ENCODE measurements at places on chromosomes 5 and 9.

DNA sequence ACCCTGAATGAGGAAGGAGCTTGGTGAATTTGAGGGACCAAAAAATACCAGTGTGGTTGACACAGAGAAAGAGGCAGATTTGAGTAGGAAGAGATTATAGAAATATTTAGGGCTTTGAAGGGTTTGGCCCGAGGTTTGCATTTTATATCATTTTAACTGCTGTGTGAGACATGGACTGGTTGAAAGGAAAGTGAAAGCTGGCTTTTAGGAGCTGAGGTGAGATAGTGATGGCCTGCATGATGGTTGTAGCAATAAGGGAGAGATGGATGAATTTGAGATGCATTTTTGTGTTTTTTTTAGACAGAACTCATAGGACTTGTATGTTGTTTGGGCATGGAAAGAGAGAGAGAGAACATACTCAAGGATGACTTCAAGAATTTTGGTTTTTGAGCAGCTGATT, 21.7 kb downstream of the FER start:
- no peak for DNase-seq

GRCh38 chr9:121679901-121680635, 28.6 kb downstream of the DAB2IP start:
- DNase-seq: no peak

DNA sequence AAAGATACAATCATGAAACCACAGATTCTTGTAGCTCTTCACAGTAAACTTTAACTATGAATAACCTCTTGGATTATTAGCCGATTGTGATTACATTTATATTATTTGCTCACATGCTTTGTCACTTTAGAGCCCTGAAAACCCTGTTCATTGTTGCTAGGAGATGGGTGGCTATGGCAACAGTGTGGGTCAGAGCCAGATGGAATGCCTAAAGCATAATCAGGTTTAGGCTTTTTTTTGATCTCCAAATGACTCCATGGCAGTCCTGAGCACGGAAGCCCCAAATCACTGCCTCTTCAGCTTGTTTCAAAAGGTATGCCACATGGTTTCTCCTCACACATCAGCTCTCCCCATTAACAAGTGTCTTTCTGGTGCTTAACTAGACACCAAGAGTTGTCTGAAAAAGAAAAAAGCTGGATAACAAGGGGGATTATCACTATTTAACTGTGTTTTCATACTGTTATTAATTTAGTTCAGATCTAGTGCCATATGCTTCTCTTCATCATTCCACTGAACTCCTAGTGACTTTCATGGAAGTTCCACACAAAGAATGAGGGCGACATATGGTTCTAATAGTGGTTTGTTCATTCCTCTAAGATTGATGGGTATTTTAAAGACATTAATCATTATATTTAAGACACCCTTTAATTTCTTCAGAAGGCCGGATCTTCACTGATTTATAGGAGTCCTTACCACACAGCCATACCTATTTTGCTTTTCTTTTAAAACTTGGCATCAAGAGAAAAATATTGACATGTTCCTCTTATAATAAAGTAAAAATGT, 88.8 kb upstream of the PAM start:
- no peak for DNase-seq

- no peak for DNase-seq
Observed at GRCh38 chr9:109095321-109095720, 24.4 kb downstream of the TMEM245 start.

DNA sequence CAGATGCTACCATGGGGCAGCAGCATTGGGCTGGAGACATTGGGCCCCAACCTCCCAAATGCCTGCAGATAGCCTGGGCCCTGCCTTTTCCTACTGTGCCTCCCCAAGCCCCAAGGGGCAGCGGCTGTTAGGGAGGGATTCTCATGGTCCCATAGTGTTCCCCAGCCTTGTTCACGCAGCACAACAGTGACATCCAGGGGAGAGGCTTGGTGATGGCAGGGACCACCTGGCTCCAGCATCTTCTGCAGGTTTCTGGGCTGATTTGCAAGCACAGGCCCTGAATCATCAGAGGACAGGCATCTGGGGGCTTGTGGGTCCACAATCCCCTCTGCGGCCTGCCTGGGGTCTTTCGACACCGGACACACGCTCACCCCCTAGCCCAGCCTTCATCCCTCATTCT, 354.6 kb downstream of the SLIT3 start:
- no peak for DNase-seq

- DNase-seq: no peak
Observed at GRCh38 chr5:130893006-130893405, 272.1 kb downstream of the HINT1 start.

DNA sequence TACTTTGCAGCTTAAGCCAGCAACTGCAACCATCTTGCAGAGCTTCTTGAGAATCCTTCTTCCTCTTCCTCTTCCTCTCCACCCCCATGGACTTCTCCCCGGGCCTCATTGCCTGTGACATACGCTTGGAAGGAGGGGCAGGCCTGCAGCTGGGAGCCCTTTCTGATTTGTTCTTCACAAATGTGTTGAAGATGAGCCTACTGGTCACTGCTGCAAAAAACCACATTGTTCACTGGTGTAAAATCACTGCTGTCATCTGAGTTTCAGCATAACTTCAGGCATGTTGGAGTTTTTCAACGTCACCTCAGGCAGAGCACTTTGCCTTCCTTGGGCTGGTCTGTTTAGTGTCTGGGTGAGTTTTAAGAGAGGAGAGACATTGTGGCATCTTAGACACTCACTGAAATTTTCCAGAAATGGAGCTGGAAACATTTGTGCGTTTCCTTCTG, 7.9 kb downstream of the TJP2 start:
- DNase-seq: no peak

DNA sequence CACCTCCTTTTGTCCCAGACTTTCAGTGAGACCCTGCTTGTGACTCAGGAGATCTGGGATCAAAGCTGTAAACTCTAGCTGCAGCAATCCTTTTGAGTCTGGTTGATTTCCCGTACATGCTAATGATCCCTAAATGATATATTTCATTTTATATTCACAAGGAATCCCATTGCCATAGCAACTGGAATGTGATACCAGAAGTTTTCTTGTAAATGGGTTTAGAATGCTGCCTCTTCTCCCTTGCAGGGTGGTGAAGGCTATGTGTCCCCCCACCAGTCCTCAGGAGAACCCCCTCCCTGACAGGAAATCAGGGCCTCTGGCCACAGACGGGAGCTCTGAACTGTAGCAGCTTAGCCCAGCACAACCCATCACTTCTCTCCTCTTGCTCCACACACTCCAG, 215.0 kb downstream of the FSTL4 start:
- no peak for DNase-seq

- no peak for DNase-seq
Observed at GRCh38 chr5:160198841-160199409, 30.4 kb upstream of the FABP6 start.

DNA sequence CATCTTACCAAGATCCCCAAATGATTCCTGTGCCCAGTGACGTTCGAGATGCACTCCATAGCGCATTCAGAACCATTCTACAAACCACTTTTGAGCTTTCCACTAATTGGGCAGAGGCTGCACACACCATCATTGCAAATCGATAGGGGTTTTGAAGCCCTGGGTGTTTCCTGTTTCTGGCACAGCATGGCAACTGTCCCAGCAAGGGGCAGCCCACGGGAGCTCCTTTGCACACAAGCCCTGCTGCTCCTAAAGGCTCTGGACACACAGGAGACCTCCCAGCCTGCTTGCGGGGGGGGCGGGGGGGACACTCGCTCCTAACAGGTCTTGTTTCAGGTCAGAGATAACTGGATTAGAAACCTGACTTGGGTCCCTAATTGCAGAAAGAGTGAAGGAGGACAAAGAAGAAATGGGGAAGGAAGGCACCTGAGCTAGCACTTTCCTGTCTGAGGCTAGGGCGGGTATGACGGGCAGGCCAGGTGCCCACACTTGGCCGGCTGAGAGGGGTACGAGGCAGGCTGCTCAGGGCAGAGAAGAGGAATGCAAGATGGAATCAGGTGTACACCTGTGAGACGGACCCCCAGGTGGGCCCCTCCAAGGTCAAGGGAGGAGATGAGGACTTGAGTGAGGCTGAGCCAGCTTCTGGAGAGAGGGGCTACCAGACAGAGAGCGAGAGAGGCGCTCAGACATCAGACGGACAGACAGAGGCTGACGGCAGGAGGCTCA, 820 bp downstream of the FBP1 start:
- DNase-seq: no peak

DNA sequence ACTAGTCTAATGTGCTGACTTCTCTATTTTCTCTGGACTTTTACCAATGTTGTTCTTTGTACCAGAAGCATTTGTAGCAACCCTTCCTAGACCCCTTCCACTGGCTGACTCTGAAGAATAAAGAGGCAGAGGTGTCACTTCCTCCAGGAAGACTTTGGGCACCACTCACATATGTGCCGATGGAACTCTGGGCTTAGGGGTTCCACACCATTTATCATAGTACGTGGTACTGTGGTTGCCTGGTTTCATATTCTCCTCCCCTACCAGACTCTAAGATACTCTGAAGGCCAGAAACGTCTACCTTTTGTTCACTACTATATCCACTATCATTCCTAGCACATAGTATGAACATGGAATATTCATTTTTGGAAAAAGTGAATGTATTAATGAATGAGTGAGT, 88.0 kb downstream of the BNC2 start:
- DNase-seq: no peak

DNA sequence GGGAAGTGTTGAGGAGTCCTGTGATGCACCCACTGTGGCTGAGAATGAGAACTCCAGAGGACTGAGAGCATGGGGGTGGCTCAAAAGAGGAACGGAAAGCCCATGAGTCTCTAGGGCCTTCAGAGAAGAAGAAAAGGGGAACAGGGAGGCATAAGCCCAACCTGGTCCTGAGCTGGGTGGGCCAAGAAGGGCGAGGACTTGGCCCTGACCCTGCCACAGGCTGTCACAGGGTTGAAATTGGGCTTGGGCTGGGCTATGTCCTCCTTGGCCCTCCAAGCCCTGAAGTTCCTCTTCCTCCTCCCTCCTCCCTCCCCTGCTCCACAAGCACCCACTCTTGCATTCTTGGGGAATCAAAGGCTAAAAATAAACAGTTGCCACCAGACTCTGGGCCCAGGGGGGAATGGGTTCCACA, 49.3 kb upstream of the PPARGC1B start:
- DNase-seq: no peak

DNA sequence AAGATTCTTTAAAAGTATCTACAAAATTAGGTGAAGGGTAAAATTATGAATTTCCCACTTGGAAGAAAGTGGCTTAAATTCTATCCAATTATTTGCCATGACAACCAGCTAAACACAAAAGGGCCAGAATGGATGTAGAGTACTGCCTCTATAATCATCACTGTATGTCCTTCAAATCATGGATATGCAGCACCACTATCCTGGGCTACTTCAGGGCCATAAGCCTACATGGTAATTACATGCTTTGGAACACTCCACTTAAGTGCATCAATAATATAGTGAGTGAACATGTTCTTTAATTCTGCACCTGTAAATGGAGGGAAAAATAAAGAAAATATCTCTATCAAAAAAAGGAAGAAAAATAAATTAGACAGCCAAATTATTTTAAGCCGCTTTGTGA, 575.2 kb downstream of the ISL1 start:
- DNase-seq: no peak

DNA sequence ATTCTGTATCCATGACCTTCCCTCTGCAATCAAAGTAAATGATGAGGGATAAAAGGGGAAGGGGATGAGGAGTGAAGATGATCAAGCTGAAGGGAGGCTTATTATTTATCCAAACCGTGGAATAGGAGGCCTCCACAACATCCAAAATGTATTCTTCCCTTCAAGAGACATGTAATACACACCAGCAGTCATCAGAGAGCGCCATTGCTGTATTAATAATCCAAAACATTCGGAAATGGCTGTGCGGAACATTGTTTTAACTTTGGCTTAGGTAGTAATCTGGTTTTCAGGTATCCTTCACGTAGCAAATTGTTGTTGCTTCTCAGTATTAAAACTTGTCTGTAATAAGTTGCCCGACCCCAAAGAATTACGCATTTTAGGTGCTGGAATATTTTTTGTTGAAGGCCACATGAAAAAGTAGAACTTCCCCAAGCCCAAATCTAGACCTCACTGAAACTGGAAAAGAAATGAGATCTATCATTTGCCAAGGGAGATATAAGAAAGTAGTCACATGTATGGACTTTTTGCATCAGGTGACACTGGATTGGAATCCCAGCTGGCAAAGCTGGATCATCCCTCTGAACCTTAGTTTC, 2.6 kb upstream of the BOD1 start:
- peak; percentile 57 for DNase-seq

GRCh38 chr5:64569858-64570257, 64.0 kb downstream of the RGS7BP start:
- DNase-seq: no peak
